Heart left ventricle (tissue), 16 donors: ENCODE measurements at places on chromosomes 7 and 10. TPM values are rescaled to one million over a fixed set of nuclear protein-coding genes. Genes with fewer than 3 reads are reported as not detected.

The SHLD2 gene
- total RNA-seq, result 17.7 TPM

The TLL2 gene
- 3.6 TPM for total RNA-seq

The GNG11 gene
- 18.0 TPM for total RNA-seq

The ACTL6B gene
- not detected for total RNA-seq

GRCh38 chr7:12436896-12437535, 33.4 kb upstream of the VWDE start:
- H3K27ac ChIP-seq, result no peak overlapping the region
- H3K27me3 ChIP-seq, result no peaks in the 10 kb centered on the region
- no peak for DNase-seq
- H3K4me1 ChIP-seq, result no peaks in the 10 kb centered on the region

GRCh38 chr7:150784954-150785353, 15.2 kb downstream of the TMEM176B start:
- H3K36me3 ChIP-seq, result no peaks in the 10 kb centered on the region
- H3K27me3 ChIP-seq, result no peaks in the 10 kb centered on the region
- DNase-seq, result peak; percentile 36
- no peak overlapping the region for H3K4me3 ChIP-seq

DNA sequence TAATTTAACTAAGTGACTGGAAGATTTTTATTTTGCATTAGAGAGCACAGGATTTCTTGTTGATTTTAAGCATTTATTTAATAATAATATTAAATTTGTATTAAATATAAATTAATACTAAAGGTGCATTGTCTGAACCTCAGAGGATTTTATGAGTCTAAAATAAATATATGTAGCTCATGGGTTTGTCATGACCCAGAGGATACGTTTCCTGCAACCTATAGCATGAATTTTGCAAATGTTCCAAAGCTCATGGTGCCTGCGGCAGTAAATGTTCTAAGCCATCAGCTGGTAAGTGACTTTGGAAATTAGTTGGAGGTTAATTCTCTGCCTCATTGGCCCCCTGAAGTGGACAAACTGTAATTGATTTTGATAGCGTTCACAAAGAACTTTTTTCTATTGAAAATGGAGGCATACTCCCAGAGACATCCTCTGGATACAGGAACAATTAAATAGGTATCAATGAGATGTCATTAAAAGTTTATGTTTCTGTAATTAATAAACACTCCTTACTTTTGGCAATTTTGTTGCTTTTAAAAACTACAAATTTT, 397.4 kb downstream of the ANKRD7 start:
- no peaks in the 10 kb centered on the region for H3K36me3 ChIP-seq
- DNase-seq, result no peak
- H3K27ac ChIP-seq, result no peak overlapping the region
- H3K27me3 ChIP-seq, result no peaks in the 10 kb centered on the region
- no peak overlapping the region for H3K4me3 ChIP-seq

DNA sequence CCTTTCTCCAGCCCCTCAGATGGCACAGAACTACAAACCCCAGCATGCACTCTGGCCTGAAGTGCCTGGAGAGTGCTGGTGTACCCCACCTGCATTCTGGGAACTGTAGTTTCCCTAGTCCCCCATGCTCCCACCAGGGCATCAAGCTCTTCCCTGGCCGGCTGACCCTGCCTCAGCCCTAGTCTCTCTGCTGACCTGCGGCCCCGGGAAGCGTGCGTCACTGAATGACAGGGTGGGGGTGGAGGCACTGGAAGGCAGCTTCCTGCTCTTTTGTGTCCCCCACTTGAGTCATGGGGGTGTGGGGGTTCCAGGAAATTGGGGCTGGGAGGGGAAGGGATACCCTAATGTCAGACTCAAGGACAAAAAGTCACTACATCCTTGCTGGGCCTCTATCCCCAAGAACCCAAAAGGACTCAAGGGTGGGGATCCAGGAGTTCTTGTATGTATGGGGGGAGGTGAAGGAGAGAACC, 2.1 kb downstream of the NOS3 start:
- peak overlapping the region; percentile 82 for H3K27ac ChIP-seq
- no peak overlapping the region for H3K4me3 ChIP-seq
- peak; percentile 65 for DNase-seq
- H3K36me3 ChIP-seq, result peaks cover 3% of the 10 kb centered on the region

GRCh38 chr7:34282271-34282670, 375.7 kb upstream of the NPSR1 start:
- no peaks in the 10 kb centered on the region for H3K27me3 ChIP-seq
- DNase-seq, result no peak
- no peak overlapping the region for H3K27ac ChIP-seq
- H3K4me3 ChIP-seq, result no peak overlapping the region
- no peaks in the 10 kb centered on the region for H3K36me3 ChIP-seq

DNA sequence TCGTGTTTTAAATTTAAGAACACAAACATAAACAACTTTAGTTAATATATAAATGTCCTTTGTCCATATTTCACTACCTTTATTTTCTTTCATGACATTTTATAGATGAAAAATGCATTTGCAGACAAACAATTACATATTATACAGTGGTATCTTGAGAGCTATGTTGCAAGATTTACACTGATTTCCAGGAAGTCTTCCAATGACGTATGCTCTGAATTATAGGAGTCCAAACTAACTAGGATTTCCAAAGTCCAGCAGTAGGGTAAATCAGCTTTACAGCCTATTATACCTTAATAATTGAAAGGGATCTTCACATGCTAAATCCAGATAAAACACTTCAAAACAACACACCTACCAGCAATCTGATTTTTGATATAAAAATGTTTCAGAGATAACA, 69.4 kb downstream of the HYCC1 start:
- no peak for DNase-seq
- H3K4me1 ChIP-seq, result peaks cover 5% of the 10 kb centered on the region
- H3K4me3 ChIP-seq, result no peak overlapping the region
